ENCODE measurements at places on chromosomes 3 and 15. TPM values are rescaled to one million over a fixed set of nuclear protein-coding genes. Genes with fewer than 3 reads are reported as not detected.

DNA sequence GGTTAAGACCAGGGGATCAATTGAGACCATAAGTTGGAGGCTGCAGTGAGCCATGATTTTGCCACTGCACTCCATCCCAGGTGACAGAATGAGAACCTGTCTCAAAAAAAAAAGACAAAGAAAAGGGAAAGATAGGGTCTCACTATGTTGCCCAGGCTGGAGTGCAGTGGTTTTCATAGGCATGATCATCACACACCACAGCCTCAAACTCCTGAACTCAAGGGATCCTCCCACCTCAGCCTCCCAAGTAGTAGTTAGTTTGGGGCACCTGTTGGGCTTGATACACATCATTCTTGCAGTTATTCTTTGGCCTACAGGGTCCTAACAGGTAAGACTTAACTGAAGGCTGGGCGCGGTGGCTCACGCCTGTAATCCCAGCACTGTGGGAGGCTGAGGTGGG lies 42.1 kb downstream of the UBXN7 start:
- DNase-seq = no peak
- H3K36me3 ChIP-seq = peaks cover 23% of the 10 kb centered on the region
- H3K27ac ChIP-seq = no peak overlapping the region

DNA sequence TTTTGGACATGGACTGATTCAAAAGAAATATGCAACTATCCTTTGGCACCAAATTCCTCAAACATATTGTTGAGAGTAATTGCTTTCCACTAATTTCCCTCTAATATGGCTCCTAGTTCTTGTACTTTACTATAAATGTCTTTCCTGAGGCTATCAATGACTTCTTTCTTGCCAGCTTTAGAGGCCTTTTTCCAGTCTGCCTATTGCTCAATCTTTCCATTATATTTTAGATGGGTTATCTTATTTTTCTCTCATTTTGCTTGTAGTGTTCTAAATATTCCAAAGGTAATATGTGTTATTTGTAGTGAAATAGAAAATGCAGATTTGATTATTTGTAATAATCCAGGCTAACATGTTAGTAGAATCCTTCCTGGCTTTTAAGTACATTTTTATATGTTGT lies 11.5 kb upstream of the TEX9 start:
- no peak overlapping the region for H3K27ac ChIP-seq
- H3K4me3 ChIP-seq = no peak overlapping the region
- no peaks in the 10 kb centered on the region for H3K4me1 ChIP-seq
- no peak for DNase-seq

DNA sequence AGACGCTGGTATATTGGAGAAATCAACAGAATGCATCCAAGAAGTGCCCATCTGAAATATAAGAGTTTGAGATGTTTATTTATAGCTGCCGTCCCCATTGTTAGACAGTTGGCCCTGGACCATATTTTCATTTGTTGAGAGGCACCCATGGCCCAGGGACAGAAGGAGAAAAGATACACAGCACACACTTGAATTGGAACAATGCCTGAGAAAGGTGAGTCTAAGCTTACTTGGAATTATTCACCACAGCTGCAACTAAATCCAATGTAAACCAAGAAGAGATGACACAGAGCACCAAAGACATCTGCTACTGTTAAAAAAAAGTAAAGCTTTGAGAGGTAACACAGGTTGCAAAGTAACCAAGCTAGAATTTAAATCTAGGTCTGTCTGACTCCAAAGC lies 525.5 kb upstream of the NAALADL2 start:
- no peak overlapping the region for H3K4me3 ChIP-seq
- no peaks in the 10 kb centered on the region for H3K27me3 ChIP-seq
- H3K27ac ChIP-seq = no peak overlapping the region
- DNase-seq = peak; percentile 25
- H3K4me1 ChIP-seq = 0 out of 2 replicates have a peak, but pooled peaks cover 3% of the 10 kb centered on the region

GRCh38 chr3:138202945-138203701 lies 16.0 kb downstream of the ARMC8 start:
- no peaks in the 10 kb centered on the region for H3K27me3 ChIP-seq
- no peaks in the 10 kb centered on the region for H3K36me3 ChIP-seq
- no peaks in the 10 kb centered on the region for H3K4me1 ChIP-seq
- H3K27ac ChIP-seq = no peak overlapping the region
- H3K4me3 ChIP-seq = no peak overlapping the region
- no peak for DNase-seq

DNA sequence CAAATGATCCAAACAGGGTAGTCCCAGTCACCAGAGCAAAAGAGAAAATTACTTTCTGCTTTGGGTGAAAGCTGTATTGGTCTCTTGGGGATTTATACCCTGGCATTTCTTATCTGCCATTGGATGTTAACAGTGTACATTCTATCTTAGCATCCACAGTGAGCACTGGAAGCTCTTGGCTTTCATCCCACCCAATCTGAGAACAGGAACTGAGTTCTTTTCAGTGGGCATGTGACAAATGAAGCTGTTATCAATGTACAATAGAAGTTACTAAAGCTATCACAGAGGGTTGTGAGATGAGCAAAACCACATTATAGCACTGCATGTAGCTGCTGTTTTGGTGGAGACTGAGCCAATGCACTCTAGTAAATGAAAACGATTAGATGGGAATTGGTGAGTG lies 300.7 kb downstream of the TUSC7 start:
- DNase-seq = no peak
- no peak overlapping the region for H3K27ac ChIP-seq
- H3K36me3 ChIP-seq = no peaks in the 10 kb centered on the region
- no peak overlapping the region for H3K4me3 ChIP-seq

SAMD7 gene
- not detected for total RNA-seq

DNA sequence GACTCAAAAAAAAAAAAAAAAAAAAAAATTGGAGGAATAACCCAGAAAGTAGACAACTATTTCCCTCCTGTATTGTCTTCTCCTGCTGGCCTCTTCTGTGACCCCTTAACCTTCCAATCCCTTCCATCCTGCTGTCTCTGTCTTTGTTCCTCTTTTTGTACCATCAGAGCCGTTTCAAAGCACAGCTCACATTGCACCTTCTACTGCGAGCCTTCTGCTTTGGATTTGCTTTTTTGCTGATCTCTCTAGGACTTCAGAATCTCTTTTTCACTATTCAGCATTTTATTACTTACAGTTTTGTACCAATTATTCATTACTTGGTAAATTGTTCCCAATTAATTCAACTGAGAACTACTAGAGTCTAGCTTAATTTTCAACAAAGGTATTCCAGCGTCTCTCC lies 284.0 kb upstream of the TBL1XR1 start:
- H3K27ac ChIP-seq = no peak overlapping the region
- H3K4me3 ChIP-seq = no peak overlapping the region
- no peaks in the 10 kb centered on the region for H3K27me3 ChIP-seq
- no peaks in the 10 kb centered on the region for H3K36me3 ChIP-seq
- peaks cover 8% of the 10 kb centered on the region for H3K4me1 ChIP-seq

DNA sequence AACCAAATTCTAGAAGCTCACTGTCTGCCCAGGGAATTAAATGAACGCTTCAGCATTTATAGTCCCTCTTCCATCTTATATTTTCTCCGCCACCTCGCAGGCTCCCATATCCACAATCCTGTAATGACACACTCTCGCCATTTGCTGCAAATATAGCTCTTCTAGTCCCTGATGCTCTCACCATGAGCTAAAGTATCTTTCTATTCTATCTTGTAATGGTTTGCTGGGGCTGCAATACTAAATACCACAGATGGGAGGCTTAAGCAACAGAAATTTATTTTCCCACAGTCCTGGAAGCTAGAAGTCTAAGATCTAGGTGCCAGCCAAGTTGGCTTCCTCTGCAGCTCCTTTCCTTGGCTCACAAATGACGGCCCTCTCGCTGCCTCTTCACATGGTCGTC lies 106.9 kb upstream of the NPHP3 start:
- no peaks in the 10 kb centered on the region for H3K27me3 ChIP-seq
- H3K36me3 ChIP-seq = no peaks in the 10 kb centered on the region
- H3K4me1 ChIP-seq = no peaks in the 10 kb centered on the region
- no peak overlapping the region for H3K27ac ChIP-seq
- DNase-seq = no peak

- no peak for DNase-seq
- H3K4me1 ChIP-seq = peaks cover 12% of the 10 kb centered on the region
- H3K27me3 ChIP-seq = no peaks in the 10 kb centered on the region
- no peak overlapping the region for H3K4me3 ChIP-seq
Measured at GRCh38 chr3:65587650-65588439, 450.9 kb downstream of the MAGI1 start.

GRCh38 chr3:47473391-47473790 lies 2.4 kb downstream of the SCAP start:
- H3K4me1 ChIP-seq = peaks cover 2% of the 10 kb centered on the region
- H3K36me3 ChIP-seq = no peaks in the 10 kb centered on the region
- no peak overlapping the region for H3K27ac ChIP-seq

DNA sequence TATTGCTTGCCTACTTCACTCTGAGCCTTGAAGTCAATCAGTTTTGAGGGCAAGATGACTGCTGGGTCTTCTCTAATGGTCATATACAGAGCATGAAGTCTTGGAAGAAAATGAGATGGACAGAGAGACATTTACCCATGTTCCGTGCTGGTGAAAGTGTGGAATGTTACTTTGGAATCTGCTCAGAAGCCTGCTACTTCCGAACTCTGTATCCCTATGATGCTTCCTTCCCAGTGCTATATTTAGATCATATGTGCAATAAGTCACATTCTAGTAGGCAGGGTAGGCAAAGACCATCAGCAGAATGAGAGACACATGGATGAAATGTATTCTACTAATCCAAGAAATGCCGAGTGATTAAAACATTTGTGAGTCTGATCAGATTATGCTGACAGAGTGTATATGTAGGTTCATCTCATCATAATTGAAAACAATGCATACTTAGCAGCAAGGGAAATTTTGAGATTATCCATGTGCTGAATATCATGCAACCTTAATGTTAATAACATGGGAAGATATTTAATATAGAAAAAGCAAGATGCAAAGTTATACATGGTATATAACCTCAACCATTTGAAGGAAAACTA lies 60.5 kb downstream of the RAB7A start:
- no peaks in the 10 kb centered on the region for H3K36me3 ChIP-seq
- no peak overlapping the region for H3K27ac ChIP-seq
- H3K4me1 ChIP-seq = peaks cover 21% of the 10 kb centered on the region
- peak; percentile 30 for DNase-seq
- H3K27me3 ChIP-seq = no peaks in the 10 kb centered on the region
- H3K4me3 ChIP-seq = no peak overlapping the region

APOD gene
- total RNA-seq = not detected

TGM5 gene
- total RNA-seq = not detected

DNA sequence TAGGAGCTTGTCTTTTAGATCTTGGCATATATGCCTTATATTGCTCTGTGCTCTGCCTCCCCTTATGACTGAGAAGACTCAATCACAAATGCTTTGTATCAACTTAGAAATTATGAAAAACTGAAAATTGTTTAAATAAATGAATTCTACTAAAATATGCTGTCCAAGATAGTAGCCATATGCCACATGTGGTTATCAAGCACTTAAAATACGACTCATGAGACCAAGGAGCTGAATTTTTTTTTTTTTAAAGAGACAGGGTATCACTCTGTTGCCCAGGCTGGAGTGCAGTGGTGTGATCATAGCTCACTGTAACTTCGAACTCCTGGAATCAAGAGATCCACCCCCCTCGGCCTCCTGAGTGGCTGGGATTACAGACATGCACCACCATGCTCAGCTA lies 118.3 kb downstream of the RFTN1 start:
- no peaks in the 10 kb centered on the region for H3K27me3 ChIP-seq
- no peak overlapping the region for H3K27ac ChIP-seq
- peaks cover 5% of the 10 kb centered on the region for H3K36me3 ChIP-seq
- H3K4me3 ChIP-seq = no peak overlapping the region
- peaks cover 20% of the 10 kb centered on the region for H3K4me1 ChIP-seq

GRCh38 chr3:33582234-33582633 lies 135.8 kb downstream of the CLASP2 start:
- H3K27ac ChIP-seq = no peak overlapping the region
- no peaks in the 10 kb centered on the region for H3K27me3 ChIP-seq
- H3K4me1 ChIP-seq = peaks cover 3% of the 10 kb centered on the region
- no peak for DNase-seq
- peaks cover 2% of the 10 kb centered on the region for H3K36me3 ChIP-seq

- no peak overlapping the region for H3K4me3 ChIP-seq
- no peak for DNase-seq
- no peak overlapping the region for H3K27ac ChIP-seq
- H3K27me3 ChIP-seq = no peaks in the 10 kb centered on the region
- H3K36me3 ChIP-seq = no peaks in the 10 kb centered on the region
- H3K4me1 ChIP-seq = no peaks in the 10 kb centered on the region
Measured at GRCh38 chr3:88267847-88268246, 118.1 kb downstream of the C3orf38 start.

DNA sequence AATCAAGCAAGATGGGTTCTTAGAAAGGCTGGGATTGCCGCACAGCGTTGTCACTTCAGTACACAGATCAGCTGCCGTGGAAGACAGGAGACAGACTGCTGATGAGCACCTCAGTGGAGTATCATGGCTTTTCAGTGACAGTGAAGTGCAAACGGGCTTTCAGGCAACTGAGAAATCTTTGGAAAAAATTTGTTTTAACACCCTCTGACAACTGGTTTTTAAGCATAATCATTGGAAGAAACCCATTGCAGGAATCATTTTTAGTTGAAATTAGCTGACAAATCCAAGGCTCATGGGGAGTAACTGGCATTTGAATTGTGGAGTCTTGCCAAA lies 418.8 kb downstream of the OTOL1 start:
- peaks cover 2% of the 10 kb centered on the region for H3K4me1 ChIP-seq
- H3K27me3 ChIP-seq = no peaks in the 10 kb centered on the region
- DNase-seq = no peak
- H3K4me3 ChIP-seq = no peak overlapping the region
- H3K36me3 ChIP-seq = no peaks in the 10 kb centered on the region

GOLGA8Q gene
- total RNA-seq = 0.18 TPM

- H3K4me3 ChIP-seq = peak overlapping the region; percentile 100
- peaks cover 13% of the 10 kb centered on the region for H3K36me3 ChIP-seq
- H3K27me3 ChIP-seq = no peaks in the 10 kb centered on the region
- peaks cover 15% of the 10 kb centered on the region for H3K4me1 ChIP-seq
- peak; percentile 78 for DNase-seq
Measured at GRCh38 chr15:101250341-101250831, 1.5 kb downstream of the CHSY1 start.

ITPKA gene
- 1.4 TPM for total RNA-seq

- DNase-seq = no peak
- H3K4me1 ChIP-seq = no peaks in the 10 kb centered on the region
- peaks cover 28% of the 10 kb centered on the region for H3K27me3 ChIP-seq
- no peak overlapping the region for H3K27ac ChIP-seq
Measured at GRCh38 chr3:70071138-70071537, 71.6 kb downstream of the SAMMSON start.

DNA sequence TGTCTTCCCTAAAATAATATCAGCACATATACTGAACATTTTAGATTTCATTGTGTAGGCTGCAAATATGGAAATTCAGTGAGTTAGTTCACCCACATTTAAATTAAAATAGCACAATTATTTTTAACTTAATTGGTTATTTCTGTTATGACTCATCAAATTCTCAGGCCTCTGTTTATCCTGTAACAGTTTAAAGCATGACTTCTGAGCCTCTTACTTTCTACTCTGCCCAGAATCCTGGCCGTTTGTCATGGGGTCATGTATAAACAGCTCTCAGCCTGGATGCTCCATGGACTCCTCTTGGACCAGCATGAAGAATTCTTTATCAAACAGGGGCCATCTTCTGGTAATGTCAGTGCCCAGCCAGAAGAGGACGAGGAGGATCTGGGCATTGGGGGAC lies 12.2 kb downstream of the TUBGCP4 start:
- H3K27ac ChIP-seq = 0 out of 2 replicates have a peak overlapping the region, but pooled peaks have one; percentile 1
- no peak overlapping the region for H3K4me3 ChIP-seq
- peaks cover 3% of the 10 kb centered on the region for H3K4me1 ChIP-seq

LRRC49 gene
- 16.8 TPM for total RNA-seq

GRCh38 chr3:72105306-72105705 lies 320.4 kb upstream of the PROK2 start:
- no peaks in the 10 kb centered on the region for H3K36me3 ChIP-seq
- no peak for DNase-seq
- H3K27ac ChIP-seq = no peak overlapping the region
- H3K4me1 ChIP-seq = no peaks in the 10 kb centered on the region

Measured in IMR-90 (cell line).